ENCODE measurements at places on chromosomes 3 and 15. TPM values are rescaled to one million over a fixed set of nuclear protein-coding genes. Genes with fewer than 3 reads are reported as not detected.

The LMAN1L gene
- total RNA-seq, result not detected

The CADPS gene
- total RNA-seq, result not detected

The TERC gene
- total RNA-seq, result 0.24 TPM

The CISH gene
- total RNA-seq, result 0.63 TPM

The RFTN1 gene
- total RNA-seq, result 3.3 TPM

The TM4SF4 gene
- total RNA-seq, result 30.7 TPM

All from A549 treated with AZD2906 at 1 μM for 4 hours (cell line).